ENCODE measurements at places on chromosomes 11 and 22. TPM values are rescaled to one million over a fixed set of nuclear protein-coding genes. Genes with fewer than 3 reads are reported as not detected.

- DNase-seq = no peak
These were observed 4.6 kb downstream of the PRSS23 start for GRCh38 chr11:86804951-86805350.

DNA sequence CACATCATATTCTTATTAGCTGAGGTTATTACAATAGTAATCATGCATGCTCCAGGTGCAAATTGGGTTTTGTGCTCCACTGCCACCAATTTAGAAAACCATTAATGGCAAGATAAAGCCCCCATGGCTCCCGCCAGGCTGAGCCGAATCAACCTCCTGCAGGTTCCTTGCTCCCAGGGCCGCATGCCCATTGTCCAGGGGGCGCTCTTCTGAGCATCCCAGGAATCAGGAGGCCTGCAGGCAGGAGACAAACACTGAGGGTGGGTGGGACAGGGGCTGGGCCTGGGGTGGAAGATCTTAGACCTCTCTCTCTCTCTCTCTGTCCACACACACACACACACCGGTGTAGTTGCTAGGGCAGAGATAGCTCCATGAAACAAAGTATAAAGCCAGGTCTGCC is 57.4 kb downstream of the BUD13 start:
- DNase-seq = no peak

DNA sequence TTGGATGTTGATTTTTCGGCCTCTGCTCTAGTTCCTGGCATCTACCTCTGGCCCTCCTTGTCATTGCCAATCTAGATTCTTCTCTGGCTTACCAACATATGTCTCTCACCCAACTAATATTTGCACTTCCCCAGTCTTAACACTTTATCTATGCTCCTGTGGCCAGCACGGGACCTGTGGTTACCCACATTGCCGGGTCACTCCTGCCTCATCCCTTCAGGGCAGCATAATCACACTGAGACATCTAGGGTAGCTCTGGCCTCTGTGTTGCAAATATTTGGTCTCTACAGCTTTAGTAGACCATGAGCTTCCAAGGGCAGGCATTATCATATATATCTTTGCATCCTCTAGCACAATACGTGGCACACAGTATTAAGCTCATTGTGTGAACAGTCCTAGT is 182.0 kb upstream of the ARHGAP20 start:
- no peak for DNase-seq

- no peak for DNase-seq
These were observed 883 bp upstream of the HMOX1 start for GRCh38 chr22:35380013-35380412.

- DNase-seq = no peak
These were observed 17.0 kb downstream of the YDJC start for GRCh38 chr22:21612858-21613257.

DNA sequence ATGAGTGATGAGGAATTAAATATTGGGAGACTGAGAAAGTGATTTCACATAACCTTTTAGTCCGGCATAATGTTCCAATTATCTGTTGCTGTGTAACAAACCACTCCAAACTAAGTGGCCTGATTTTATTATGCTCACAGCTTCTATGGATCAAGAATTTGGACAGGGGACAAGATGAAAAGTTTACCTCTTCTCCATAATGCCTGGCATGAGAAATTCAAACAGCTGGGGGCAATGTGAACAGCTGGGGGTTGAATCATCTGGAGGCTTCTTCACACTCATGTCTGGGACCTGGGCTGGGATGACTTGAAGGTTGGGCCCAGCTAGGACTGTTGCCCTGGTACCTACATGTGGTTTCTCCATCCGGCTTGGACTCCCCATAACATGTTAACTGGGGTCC is 99.4 kb upstream of the DRD2 start:
- no peak for DNase-seq

- DNase-seq = no peak
These were observed 123.4 kb upstream of the ANO1 start for GRCh38 chr11:69954756-69955155.

DNA sequence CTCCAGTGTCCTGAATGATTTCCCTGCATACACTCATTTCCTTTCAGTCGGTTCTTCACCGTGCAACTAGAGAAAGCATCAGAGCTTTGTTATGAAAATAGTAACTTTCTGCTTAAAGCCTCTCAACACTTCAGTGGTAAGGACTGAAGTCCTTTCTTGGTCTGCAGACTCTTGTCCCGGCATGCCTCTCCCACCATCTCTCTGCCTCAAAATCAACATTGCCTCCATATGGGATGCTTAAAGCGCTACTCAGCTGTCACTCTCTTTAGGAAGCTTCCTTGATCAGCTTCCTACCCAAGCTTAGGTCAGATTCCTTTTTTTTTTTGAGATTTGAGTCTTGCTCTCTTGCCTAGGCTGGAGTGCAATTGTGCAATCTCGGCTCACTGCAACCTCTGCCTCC is 36.7 kb downstream of the APLP2 start:
- no peak for DNase-seq

- DNase-seq = no peak
These were observed 2.9 kb upstream of the MYO7A start for GRCh38 chr11:77125191-77125590.

GRCh38 chr11:130715877-130716220 is 200.4 kb downstream of the SNX19 start:
- DNase-seq = no peak

PIWIL4 gene
- 0.19 TPM for total RNA-seq

PTPRCAP gene
- 62.4 TPM for total RNA-seq

CTR9 gene
- total RNA-seq = 29.7 TPM

TMEM191B gene
- not detected for total RNA-seq
